ENCODE measurements at places on chromosomes 3 and 15.

DNA sequence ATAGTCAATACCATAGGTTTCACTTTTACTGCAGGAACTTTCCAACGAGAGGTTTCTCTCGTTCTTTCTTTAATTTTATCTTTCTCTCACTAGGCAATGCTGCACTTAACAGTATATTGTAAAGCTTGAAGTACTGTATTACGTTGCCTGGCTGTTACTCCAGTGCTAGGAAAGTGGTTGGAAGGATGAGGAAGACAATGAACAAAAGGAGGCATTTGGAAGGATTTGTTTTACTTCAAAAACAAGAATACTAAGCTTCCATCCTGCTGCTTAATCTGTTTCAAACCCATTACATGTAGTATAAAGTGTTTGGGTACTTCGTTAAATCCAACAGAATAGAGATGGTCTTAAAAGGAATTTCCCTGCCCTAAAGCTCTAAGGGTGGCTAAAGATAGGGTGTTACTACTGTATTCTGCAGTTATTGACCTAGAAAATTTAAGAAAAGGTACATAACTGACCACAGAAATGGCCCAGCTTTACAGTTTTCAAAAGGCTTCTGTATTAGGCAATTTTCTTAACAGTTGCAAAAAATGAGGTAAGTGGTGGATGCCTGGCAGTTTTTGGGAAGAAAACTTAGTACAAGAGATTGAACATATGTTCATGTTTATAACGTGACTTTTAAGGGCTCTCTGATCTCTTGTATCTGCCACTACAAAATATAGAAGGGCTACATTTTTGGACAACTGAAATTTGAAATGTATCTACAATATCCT, 785 bp upstream of the IFT57 start:
- DNase-seq = no peak

GRCh38 chr15:40279437-40280141, 3.3 kb downstream of the ANKRD63 start:
- DNase-seq = peak; percentile 51

GRCh38 chr3:89649431-89649830, 542.0 kb downstream of the EPHA3 start:
- no peak for DNase-seq

GRCh38 chr3:175001091-175001490, 142.0 kb downstream of the NAALADL2 start:
- DNase-seq = no peak

GRCh38 chr15:77858792-77859490, 218.6 kb downstream of the TBC1D2B start:
- DNase-seq = no peak

- DNase-seq = no peak
These were observed 30.3 kb upstream of the FSTL1 start for GRCh38 chr3:120481081-120481480.

- no peak for DNase-seq
These were observed 108.9 kb upstream of the UBE2E1 start for GRCh38 chr3:23696842-23697241.

GRCh38 chr3:70546679-70547078, 234.2 kb upstream of the MDFIC2 start:
- DNase-seq = no peak

- no peak for DNase-seq
These were observed 214.8 kb downstream of the ZMAT3 start for GRCh38 chr3:178856804-178857203.

DNA sequence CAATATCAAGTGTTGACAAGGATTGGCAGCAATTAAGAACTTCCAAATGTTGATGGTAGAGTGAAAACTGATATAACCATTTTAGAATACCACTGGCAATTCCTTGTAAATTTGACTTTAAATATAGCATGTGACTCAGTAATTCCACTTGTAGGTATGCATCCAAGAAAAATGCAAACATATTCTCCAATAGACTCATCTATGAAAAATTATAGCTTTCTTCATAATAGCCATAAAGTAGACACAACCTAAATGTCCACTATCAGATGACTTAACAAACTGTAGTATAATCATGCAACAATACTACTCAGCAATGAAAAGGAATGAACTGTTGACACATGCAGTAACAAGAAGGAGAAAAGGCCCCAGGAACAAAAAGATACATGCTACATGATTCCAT, 988.1 kb downstream of the FHIT start:
- DNase-seq = no peak

DNA sequence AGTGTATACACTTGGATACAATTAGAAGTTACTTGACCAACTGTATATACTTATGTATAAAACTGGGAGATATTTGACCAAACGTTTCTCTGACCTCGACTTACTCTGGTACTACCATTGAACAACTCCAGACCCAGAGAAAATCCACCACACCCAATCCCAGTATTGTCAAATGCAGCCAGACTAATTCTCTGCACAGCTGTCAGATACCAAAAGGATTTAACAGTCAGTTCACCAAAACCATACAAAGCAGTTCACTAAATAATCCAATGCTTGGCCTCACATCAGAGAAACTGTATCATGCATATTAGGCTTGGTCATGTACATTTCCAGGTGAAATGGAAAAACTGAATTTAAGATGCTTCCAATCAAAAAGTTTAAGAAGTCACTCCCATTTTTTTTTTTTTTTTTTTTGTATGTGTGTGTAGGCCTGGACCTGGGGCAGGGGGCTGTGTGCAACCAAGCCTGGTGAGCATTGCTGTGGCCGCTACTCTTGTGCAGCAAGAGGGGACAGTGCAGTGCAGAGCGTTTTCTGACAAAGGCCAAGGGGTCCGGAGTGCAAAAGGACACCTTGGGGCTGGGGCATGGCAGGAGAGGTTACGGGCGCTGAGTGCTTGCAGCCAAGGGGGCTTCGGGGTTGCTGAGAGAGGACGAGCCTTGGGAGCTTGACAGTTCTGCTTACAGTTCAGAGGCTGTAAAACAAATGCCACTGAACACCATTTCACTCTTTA, 1.4 kb downstream of the TOMM70 start:
- no peak for DNase-seq

- no peak for DNase-seq
These were observed 1114.8 kb downstream of the ROBO2 start for GRCh38 chr3:78154521-78155186.

DNA sequence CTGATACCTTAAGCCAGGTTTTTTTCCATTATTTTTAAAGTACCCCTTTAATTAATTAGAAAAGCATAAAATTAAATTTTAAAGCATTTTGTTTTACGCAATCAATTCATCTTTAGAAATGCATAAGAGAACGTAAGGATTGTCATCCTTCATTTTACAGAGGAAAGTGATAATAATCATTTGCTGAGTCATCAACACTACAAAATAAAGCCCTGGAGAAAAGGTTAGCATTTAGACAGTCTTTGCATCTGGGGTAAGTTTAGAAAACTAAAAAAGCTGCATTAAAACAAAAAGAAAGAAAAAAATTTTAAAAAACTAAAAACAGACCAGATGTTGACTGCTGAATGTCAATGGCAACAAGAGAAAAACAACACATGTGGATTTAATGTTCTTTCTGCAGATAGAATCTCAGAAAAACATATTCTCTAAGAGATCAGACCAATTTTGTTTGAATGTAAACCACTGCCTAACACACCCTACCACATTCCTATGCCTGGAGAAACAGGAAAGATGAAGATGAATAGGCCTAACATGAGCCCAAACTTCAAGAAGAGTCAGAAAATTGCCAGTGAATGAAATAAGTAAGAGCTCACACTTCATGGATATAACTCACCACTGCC, 59.9 kb downstream of the SUCNR1 start:
- no peak for DNase-seq

DNA sequence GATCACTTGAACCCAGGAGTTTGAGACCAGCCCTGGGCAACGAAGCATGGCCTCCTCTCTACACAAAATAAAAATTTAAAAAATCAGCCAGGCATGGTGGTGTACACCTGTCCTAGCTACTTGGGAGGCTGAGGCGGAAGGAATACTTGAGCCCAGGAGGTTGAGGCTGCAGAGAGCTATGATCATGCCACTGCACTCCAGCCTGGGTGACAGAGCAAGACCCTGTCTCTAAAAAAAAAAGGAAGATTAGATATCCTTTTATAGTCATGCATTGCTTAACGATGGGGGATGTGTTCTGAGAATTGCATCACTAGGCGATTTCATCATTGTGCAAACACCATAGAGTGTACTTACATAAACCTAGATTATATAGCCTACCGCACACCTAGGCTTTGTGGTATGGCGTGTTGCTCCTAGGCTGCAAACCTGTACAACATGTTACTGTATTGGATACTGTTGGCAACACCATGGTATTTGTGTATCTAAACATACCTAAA, 12.6 kb downstream of the ALAS1 start:
- no peak for DNase-seq

DNA sequence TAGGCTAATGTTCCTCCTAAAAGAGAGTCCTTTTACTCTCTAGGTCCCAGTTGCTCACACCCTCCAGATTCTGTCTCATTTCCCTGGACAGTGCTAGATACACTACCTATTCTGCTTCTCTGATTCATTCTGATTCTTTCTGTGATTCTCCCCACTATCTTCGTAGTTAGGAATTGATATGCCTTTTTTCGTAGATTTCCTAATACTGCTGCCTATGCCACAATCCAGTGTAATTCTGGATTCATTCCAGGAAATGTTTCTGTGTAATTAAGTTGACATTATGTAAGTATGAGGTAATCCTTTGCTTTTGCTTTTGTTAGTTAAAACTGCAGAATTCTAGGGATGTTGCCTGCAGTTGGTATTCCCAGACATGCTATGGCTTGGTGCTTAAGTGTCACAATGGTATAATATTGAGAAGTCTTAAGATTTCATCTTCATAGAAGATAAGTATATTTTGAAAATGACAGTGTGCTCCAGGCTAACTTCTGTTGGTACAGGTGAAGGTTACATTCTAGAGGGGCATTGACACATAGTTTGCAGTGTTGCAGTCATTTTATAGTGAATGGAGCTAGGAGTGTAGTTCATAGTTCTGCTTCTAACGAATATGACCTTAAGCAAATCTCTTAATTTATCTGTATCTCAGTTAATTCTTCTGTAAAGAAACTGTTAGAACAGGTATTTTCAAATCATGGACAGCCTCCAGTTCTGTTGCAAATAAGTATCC, 54.3 kb downstream of the RIOX2 start:
- DNase-seq = peak; percentile 10

- DNase-seq = no peak
These were observed 5.5 kb downstream of the IFT80 start for GRCh38 chr3:160393346-160394008.

GRCh38 chr3:109731639-109732473, 394.5 kb upstream of the DPPA4 start:
- DNase-seq = peak; percentile 56
